ENCODE measurements at places on chromosomes 2 and 18. TPM values are rescaled to one million over a fixed set of nuclear protein-coding genes. Genes with fewer than 3 reads are reported as not detected.

GRCh38 chr18:55233857-55234256 lies 274.6 kb upstream of the CCDC68 start:
- DNase-seq = no peak

GRCh38 chr18:12154361-12154760 lies 60.7 kb downstream of the ANKRD62 start:
- DNase-seq = no peak

- no peak for DNase-seq
Measured at GRCh38 chr18:52054324-52054723, 285.7 kb upstream of the DCC start.

GRCh38 chr18:41170346-41170745 lies 784.7 kb upstream of the PIK3C3 start:
- no peak for DNase-seq

- DNase-seq = no peak
Measured at GRCh38 chr2:113274432-113274831, 4.3 kb downstream of the PAX8 start.

- DNase-seq = no peak
Measured at GRCh38 chr18:74492259-74492658, 3.9 kb upstream of the CNDP2 start.

- no peak for DNase-seq
Measured at GRCh38 chr2:109482361-109482861, 131.4 kb downstream of the SEPTIN10 start.

- DNase-seq = peak; percentile 64
Measured at GRCh38 chr2:223993634-223994232, 36.5 kb downstream of the MRPL44 start.

GRCh38 chr2:232365621-232366321 lies 12.8 kb upstream of the ALPP start:
- DNase-seq = peak; percentile 60

DNA sequence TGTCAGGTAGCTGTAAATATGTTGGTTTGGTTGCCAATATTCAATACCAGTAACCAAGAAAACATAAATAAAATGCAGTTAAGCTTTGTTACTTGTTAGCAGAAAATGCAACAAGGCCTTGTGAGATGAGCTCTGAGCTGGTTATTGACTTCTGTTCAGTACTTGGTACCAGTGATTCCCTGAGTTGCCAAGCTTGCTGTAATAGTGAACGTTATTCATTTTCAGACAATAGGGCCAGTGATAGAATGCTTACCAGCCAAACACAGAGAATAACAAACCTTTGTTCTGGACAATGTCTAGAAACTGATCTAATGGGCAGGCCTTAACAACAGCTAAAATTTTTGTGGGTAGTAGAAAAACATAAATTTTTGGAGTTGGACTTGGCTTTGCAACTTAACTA lies 29.5 kb downstream of the RASGRP3 start:
- DNase-seq = no peak

DNA sequence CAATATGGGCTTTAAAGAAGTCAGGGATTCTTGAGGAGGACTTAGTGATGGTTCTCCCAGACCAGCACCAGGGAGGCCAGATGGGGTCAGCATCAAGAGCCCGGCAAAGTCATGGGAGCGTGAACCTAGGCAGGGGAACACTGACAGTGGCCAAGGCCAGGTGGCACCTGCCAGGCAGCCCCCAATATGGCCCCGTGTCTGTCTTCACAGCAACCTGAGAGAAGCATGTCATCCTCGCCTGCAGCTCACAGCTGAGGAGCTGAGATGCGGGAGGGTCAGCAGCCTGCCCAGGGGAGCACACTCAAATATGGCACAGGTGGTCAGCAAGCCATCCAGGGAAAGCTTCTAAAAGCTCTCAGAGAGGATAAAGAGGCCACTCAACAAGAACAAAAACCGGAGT lies 105.7 kb upstream of the GPC1 start:
- no peak for DNase-seq

UGT1A5 gene
- total RNA-seq = 0.34 TPM

TRMT61B gene
- total RNA-seq = 10.6 TPM

SF3B6 gene
- total RNA-seq = 397 TPM

FKBP1B gene
- 8.5 TPM for total RNA-seq

MC5R gene
- not detected for total RNA-seq

CDH2 gene
- total RNA-seq = 90.6 TPM
